ENCODE measurements at places on chromosomes 2 and 18.
A peak's percentile ranks its signal among the peaks of the same experiment; 100 is the strongest.

DNA sequence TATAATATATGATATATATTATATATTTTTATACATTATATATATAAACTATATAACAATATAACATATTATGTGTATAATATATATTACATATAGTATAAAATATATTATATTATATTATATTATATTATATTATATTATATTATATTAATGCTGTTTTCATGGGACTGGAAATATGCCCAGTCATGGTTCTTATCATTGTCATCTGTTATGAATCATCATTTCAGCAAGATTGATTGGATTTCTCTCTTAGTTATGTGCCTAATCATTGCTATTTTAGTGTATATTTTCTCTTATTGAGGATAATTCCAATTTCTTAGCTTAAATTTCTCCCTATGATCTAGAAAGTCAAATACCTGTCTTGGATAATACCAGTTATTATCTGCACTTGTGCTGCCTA is 617.8 kb downstream of the TRIB2 start:
- peak; percentile 8 for DNase-seq

GRCh38 chr2:55707751-55708150 is 14.1 kb upstream of the PNPT1 start:
- no peak for DNase-seq

- no peak for DNase-seq
These were observed 177.2 kb downstream of the TXNL1 start for GRCh38 chr18:56461151-56461550.

DNA sequence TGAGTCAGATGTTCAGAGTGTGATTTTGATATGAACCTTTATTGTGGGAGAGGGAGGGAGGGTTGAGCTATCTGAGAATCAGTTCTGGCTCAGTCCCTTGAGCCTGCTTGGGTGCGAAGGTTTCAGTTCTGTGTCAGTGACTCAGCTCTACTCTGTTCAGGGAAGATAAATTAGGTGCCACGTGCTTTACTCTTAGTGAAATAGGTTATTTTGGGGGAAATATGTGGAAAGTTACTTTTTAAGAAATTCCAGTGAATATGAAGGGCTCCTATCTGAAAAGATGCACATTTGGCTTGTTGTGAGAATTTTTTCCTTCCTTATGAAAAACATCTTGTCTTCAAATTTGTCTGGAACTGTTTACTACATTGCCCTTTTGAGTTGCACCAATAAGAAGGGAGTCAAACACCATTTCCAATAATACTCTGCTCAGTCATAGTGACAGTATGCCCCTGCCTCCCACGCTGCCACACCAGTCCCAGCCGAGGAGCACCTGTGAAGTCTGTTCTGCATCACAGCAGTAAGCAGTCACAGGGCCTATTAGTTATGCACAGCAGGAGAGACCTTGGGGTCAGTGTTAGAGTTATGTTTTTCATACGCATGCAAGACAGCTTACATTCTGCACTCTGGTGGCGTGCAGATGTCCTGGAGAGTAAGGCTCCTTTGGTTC is 32.8 kb upstream of the DNAH7 start:
- peak; percentile 17 for DNase-seq

GRCh38 chr2:145563741-145564615 is 1044.1 kb upstream of the ZEB2 start:
- no peak for DNase-seq

GRCh38 chr2:234701421-234701820 is 204.5 kb upstream of the ARL4C start:
- DNase-seq, result no peak

- DNase-seq, result no peak
These were observed 35.5 kb downstream of the ST8SIA5 start for GRCh38 chr18:46721331-46721730.

GRCh38 chr18:41714872-41715271 is 240.2 kb upstream of the PIK3C3 start:
- no peak for DNase-seq

DNA sequence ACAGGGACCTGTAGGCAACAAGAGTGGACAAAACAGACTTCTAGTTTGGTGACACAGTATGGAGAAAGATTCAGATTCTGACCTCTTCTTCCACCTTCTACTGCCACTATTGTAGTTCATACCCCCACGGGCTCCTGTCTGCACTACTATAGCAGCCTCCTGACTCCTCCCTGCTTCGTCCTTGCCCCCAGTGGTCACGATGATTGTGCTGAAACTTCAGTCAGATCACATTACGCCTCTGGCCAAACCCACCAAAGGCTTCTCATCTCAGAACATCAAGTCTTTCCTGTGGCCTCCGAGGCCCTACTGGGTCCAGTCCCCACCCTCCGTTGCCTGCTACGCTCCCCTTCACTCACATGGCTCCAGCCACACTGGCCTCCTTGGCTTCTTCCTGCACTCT is 147.6 kb downstream of the CYP26B1 start:
- DNase-seq, result no peak

- DNase-seq, result no peak
These were observed 24.8 kb downstream of the CYRIA start for GRCh38 chr2:16640867-16641266.
